Activated CD4-positive, alpha-beta T cell treated with anti-CD3 and anti-CD28 coated beads, Interleukin-2, Interleukin-4, amounts not matched to agents 100 ng/mL and 50 ng/mL, durations not matched to agents 16 hours and 8 hours (primary cell): ENCODE measurements at places on chromosomes 1 and 21.

- no peak for DNase-seq
Observed at GRCh38 chr1:3454811-3455618, 550 bp downstream of the ARHGEF16 start.

DNA sequence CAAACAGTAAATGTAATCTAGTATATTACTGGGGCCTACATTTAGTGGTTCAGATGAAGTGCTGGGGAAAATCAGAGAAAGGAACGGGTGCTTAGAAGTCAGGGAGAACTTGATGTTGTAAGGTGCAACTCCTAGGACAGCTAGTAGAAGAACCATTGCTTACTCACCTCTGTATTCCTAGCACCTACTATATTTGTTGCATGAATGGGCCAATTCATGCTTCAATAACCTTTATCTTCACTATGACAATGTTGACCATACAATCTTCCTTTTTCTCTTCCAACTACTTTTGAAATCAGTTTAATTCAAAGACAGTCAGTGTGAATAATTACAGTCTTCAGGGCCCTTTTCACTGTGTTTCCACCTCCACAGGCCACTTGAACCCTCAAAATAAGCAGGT lies 125.0 kb upstream of the DMRTA2 start:
- DNase-seq, result no peak

DNA sequence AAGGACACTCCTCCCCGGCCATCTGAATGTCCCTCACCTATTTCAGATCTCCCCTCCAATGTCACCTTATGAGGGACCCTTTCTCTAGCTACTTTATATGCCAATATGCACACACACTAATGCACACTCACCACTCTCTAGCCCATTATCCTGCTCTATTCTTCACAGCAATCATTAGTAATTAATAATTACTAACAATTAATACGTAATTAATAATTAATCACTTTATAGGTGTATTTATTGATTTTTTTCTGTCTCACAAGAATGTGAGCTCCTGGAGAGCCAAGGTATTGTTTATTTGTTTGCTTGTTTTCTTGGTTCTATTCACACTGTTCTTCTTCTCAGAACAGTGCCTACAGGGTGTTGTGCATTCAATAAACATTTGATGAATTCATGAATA lies 385.2 kb upstream of the DUSP10 start:
- DNase-seq, result no peak

- no peak for DNase-seq
Observed at GRCh38 chr1:102952400-102952799, 155.9 kb downstream of the COL11A1 start.

DNA sequence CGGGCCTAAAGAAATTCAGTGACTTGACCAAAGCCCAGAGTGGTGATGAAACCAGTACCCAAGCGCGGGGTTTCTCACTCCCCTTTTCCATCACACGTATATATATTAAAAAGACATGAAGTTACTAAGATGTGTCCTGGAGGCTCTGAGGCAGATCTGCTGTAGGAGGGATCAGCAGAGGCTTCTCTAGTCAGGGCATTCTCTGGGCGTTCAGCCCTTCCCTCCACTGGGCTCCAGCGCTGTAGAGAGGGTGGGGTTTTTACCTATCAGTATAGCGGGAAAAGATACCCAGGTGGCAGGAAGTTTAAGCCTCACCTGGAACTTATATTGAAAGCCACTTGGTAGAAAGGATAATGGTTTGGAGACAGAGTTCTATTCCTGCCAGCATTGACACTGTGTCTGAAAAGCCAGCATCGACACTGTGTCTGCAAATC lies 862 bp upstream of the PLEKHO1 start:
- no peak for DNase-seq

DNA sequence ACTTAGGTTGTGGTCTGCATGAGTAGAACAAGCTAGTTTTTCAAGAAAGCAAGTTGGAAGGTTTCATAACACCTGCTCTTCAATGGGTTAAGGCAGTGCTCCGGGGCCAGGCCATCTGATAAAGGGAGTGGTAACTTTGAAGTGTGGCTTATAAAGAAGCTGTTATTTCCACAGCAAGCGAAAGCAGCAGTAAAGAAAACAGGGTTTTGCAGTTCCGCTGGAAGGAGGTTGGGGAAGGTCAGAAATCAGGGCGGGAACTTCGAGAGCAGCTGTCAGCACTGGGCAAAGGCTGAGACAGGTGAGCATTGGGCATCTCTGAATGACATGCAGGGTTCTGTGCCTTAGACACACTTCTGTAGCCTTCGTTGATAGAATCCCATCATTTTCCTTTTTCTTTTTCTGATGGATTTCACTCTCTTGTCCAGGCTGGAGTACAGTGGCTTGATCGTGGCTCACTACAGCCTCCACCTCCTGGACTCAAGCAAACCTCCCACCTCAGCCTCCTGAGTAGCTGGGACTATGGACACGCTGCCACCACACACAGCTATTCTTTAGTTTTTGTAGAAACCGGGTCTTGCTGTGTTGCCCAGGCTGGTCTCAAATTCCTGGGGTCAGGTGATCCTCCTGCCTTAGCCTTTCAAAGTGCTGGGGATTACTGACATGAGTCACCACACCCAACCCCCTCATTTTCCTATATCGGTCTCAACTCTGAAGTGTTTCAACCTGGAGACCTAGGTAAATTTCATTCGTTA lies 20.5 kb downstream of the TMEM51 start:
- DNase-seq, result no peak
